ENCODE measurements at places on chromosomes 2 and 18.

DNA sequence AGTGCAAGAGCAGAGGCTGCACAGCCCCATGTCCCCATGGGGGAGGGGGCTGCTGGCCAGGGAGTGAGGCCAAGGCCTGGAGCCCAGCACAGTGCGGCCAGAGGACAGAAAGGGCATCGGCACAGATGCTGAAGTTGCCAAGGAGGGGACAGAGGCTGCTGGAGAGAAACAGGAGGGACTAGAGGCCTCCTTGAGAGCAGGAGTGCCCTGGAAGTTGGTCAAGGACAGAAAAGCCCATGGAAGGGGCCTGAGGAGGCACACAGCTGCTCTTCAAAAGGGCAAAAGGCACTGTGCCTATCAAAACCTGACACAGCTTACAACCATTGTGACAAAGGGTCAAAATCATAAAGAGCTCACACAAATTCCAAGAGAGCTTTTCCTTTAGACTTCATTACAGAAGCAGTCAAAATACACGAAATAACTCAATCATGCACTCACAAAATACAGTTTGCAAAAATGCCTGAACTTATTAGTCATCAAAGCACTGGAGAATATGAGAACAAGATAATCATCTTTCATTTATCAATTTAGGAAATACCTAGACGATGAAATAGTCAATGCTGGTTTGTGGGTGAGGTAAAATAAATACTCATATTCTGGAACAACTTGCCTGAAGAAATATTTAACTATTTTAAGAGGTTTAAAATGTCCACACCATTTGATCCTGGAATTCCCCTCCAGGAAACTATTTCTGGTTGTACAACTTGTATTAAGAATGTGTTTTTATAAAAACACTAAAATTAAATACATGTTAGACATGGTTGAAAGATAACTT, 79.6 kb downstream of the USP40 start:
- no peak for DNase-seq

GRCh38 chr2:46979571-46979979, 64.0 kb upstream of the MCFD2 start:
- no peak for DNase-seq

- DNase-seq: no peak
These were observed 281.6 kb upstream of the STON1 start for GRCh38 chr2:48248251-48248933.

DNA sequence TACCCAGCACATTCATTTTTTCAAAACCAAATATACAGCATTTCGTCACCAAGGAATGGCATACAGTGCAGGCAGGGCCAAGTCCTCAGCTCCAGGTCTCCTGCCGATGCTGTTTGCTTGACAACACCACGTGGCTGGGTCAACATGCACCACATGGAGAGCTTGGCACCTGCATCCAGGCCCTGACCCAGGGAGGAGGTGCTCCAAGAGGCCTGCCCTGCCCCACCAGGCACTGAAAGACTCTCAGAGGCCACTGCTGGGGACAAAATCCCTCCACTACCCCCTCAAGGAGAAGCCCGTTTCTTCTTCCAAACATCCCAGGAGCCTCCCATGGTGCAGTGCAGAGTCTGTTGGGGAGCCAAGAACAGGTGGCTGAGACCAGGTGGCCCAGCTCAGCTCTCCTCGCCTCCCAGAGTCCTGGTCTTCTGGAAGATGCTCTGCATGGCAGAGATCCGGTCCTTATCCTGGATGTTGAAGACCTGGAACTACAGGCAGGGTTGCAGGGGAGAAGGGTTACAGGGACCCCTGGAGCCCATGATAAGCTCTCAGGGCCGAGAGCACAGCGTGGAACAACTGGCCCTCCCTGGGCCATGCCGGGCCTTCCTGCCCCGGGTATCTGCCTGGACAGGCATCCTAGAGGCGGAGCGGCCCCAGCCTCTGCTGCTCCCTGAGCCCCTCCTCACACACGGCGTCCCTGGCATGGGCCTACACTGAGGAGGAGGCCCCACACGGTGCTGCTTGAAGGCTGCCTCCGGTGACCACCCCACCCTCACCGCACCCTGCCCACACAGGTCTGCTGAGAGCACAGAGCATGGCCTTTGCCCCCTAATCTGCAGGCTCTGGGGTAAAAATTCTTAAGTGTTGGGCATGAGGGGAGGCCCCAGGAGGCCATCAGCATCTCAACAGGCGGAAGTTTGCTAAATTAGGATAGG, 9.0 kb downstream of the MAB21L4 start:
- no peak for DNase-seq

GRCh38 chr2:234254783-234255521, 204.4 kb downstream of the SPP2 start:
- DNase-seq: no peak

- DNase-seq: no peak
These were observed 44.9 kb upstream of the CYP1B1 start for GRCh38 chr2:38120829-38121228.

GRCh38 chr2:105813045-105813315, 68.3 kb downstream of the NCK2 start:
- no peak for DNase-seq

DNA sequence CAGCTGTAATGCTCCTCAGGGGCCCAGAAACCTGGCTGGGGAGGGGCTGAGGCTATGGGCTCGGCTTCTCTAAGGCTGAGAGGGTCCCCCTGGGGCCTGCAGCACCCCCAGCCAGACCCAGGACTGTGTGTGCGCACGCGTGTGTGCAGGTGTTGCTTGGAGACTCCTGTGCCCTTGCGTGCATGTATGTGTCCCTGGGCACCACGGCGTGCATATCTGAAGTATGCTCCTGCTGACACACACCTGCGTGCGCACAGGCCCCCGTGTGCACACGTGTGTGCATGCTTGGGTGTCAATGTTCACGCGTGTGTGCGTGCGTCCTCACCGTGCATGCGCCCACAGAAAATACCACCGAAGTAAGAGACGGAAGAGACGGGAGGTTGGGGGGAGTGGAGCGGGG, 14.9 kb upstream of the ECEL1 start:
- no peak for DNase-seq

DNA sequence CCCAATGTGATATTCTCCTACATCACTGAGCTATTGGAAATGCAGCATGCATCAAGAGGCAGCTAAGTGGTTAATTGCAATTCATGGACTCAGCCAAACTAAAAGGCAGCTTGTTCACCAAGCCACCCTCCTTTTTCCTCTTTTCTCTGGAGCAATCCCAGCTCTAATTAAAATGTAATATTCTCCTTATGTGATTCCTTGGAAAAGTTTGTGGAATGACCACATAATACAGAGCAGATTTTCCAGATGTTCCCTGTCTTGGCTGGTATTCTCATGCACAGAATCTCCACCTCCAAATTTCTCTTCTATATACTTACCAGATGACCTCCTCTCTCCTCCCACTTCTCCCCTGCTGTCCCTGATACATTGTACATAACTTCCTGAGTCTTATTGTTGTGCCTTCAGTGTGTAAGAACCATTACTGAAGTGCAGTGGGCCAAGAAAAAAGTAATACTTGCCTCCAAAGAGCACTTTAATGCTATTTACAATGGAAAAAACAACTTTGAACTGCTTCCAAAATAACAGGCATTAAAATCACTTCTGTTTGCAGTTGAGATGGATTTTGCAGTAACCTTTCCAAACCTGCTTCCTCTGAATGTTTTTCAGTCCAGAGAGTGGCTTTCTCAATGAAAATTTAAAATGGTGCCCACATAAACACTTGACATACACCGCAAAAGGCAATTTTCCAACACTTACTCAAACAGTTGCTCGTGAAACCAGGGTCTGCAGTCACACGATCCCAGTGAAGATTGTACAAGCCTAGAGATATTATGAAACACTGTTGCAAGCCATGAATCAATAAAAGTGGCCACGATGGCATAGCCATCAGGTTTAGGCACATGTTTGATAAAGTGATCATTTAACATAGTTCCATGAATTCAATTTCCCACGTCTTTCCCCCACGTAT, 258.0 kb downstream of the MTX2 start:
- no peak for DNase-seq

GRCh38 chr2:64819774-64820688, 166.3 kb upstream of the SERTAD2 start:
- peak; percentile 15 for DNase-seq

- no peak for DNase-seq
These were observed 159.4 kb upstream of the FOSL2 start for GRCh38 chr2:28233164-28233676.

- no peak for DNase-seq
These were observed at the start of gene CNDP1 for GRCh38 chr18:74534150-74534969. Gene CNDP1 (plus strand): TSS chr18:74534500. CDS start chr18:74534668, 168 bp downstream.

DNA sequence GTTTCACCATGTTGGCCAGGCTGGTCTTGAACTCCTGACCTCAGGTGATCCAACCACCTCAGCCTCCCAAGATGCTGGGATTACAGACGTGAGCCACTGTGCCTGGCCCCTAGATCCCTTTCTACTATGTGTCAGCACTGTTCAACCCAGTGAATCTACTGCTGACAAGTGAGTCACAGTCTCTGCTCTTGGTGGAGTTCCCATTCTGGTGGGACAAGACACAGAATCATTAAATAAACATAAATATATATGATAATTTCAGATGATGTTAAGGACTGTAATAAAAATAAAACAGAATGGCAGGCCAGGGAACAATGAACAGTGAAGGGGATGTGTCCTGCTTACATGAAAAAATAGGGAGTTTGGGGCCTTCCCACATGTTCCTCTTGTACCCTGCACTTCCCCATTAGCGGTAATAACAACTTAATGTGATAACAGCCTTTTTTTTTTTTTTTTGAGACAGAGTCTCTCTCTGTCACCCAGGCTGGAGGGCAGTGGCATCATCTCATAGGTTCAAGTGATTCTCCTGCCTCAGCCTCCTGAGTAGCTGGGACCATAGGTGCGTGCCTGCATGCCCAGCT, 112.2 kb downstream of the CPO start:
- DNase-seq: no peak

DNA sequence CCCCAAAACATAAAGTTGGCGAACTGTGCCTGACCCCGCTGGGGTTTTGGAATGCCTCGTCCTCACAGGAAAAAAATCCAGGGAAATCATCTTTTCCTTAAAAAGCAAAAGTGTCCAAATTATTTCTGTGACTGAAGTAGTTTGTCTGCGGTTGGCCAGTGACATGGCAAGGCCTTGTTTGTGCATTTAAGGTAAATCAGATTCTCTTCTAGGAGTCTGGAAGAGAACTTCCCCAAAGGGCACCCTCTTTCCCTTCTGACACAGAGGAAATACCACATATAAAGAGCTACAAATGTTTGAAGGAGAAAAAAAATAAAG, 737 bp upstream of the CYB5A start:
- no peak for DNase-seq

GRCh38 chr2:152924722-152925121, 206.3 kb downstream of the ARL6IP6 start:
- no peak for DNase-seq

GRCh38 chr18:23146861-23147469, 11.7 kb downstream of the CABLES1 start:
- no peak for DNase-seq

- DNase-seq: no peak
These were observed 135.2 kb downstream of the PRPF40A start for GRCh38 chr2:152582081-152582480.

- DNase-seq: no peak
These were observed 206.5 kb downstream of the SOX11 start for GRCh38 chr2:5898667-5899066.

DNA sequence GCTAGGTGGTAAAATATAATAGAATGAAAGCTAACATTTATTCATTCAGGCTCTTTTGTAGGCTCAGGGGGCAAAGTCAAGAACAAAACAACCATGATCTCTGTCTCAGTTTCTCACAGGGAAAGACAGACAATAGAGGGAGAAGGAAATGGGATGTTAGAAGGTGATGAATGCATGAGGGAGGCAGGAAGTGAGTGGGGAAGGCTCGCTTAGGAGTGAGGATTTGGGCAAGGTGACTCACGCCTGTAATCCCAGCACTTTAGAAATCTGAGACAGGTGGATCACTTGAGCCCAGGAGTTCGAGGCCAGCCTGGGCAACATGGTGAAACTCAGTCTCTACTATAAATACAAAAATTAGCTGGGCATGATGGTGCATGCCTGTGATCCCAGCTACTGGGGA, 88.4 kb downstream of the CTIF start:
- no peak for DNase-seq

GRCh38 chr18:11947214-11948191, 33.8 kb upstream of the IMPA2 start:
- DNase-seq: peak; percentile 8

DNA sequence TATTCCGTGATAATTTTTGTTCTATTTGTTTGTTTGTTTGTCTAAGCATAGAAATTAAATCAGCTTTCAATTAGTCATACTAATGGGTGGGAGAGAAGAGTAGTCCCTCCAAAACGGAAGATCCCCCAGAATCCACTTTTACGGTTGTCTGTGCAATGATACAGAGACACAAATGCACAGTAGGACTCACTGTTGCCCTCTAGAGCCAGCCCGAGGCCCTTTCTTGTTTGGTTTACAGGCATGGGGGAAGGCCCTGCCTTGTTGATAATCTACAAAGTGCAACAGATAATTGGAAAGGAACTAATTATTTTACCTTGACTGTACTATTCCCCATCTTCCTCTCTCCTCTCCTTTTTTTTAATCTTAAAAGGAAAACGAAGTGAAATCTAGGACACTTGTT, 121.1 kb downstream of the ACOXL start:
- DNase-seq: no peak

GRCh38 chr18:50074404-50074803, 120.5 kb downstream of the MYO5B start:
- DNase-seq: no peak

GRCh38 chr18:79337184-79337583, 58.5 kb upstream of the NFATC1 start:
- DNase-seq: no peak

DNA sequence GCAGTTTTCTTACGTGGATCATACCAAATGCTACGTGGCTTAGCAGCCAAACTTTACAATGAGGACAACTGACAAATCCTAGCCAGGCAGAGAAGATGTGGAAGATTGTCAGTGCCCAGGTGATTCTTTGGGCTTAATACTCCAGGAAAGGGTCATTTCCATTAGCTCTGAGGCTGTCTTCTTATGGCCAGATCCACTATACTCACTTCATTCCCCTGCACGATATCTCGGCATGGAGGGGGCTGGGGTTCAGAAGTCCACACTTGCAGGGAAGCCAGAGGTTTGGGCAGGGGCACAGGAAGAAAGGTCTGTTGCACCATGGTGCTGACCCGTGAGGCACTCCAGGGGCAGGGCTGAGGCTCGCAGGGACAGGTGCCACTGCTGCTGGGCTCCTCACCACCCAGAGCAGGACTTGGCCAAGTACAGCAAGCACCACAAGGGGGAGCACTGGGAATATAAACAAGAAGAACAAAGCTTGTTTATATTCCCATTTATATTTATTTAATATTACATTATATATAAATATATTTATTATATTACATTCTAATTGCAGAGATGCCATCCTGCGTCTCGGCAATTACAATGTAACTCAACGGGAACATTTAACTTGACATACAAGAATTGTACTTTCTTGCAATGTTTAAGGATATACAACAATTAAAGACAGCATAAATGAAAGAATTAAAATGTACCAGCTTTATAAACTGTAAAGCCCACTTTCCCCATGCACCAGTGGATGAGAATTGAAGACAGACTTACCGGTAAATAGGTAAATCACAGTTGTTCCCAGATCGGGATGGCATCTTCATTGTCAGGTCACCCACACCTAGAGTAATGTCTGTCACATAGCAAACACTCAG, 27.2 kb downstream of the CLUL1 start:
- DNase-seq: peak; percentile 9

All from activated T-helper 1 cell treated with Interleukin-2 at 50 U/mL for 16 hours (primary cell).